ENCODE measurements at places on chromosomes 3 and 15.

GRCh38 chr3:73729969-73730440 is 105.3 kb upstream of the PDZRN3 start:
- no peak for DNase-seq

- DNase-seq, result no peak
These were observed 5.6 kb upstream of the ZNF80 start for GRCh38 chr3:114242947-114243346.

- DNase-seq, result no peak
These were observed 287.8 kb downstream of the ERC2 start for GRCh38 chr3:56180433-56180832.

DNA sequence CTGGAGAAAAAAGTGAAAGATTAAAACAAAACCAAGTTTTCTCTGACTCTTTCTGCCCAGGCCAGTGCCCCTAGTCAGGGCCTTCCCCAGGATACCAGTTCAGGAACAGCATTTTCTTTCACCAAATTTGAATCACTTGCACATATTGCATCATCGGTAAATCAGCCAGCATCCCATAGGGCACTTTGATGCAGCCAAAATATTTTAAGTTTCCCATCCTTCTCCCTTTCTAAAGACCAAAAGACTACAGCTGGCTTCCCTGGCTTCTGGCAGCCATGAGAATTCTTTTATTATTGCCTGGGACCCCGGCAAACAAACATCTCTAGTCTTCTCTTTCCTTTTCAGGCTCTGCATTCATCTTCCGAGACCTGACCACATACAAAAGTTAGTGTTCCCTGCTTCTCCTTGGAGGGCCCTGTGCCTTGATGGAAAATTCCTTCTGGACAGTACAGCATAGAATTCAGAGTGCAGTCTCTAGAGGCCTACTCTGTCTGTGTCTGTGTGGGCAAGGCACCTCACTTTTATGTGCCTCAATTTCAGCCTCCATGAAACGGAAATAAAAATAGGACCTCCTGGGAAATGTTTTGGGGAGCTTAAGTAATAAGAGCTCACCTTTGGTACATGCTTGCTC is 348.0 kb downstream of the VPS13C start:
- DNase-seq, result no peak

GRCh38 chr15:67063689-67064606 is 1.5 kb upstream of the SMAD3 start:
- no peak for DNase-seq

GRCh38 chr3:120161902-120162301 is 67.7 kb upstream of the GSK3B start:
- DNase-seq, result no peak

- DNase-seq, result no peak
These were observed 135.3 kb downstream of the DIPK2A start for GRCh38 chr3:144106970-144107369.

Measured in SJSA1 (cell line).